ENCODE measurements at places on chromosomes 7 and 10. TPM values are rescaled to one million over a fixed set of nuclear protein-coding genes. Genes with fewer than 3 reads are reported as not detected.

GRCh38 chr10:132077091-132077490 lies 11.3 kb downstream of the JAKMIP3 start:
- no peaks in the 10 kb centered on the region for H3K36me3 ChIP-seq
- no peak for DNase-seq
- no peak overlapping the region for H3K27ac ChIP-seq
- H3K27me3 ChIP-seq: no peaks in the 10 kb centered on the region
- no peaks in the 10 kb centered on the region for H3K4me1 ChIP-seq
- H3K4me3 ChIP-seq: no peak overlapping the region

DNA sequence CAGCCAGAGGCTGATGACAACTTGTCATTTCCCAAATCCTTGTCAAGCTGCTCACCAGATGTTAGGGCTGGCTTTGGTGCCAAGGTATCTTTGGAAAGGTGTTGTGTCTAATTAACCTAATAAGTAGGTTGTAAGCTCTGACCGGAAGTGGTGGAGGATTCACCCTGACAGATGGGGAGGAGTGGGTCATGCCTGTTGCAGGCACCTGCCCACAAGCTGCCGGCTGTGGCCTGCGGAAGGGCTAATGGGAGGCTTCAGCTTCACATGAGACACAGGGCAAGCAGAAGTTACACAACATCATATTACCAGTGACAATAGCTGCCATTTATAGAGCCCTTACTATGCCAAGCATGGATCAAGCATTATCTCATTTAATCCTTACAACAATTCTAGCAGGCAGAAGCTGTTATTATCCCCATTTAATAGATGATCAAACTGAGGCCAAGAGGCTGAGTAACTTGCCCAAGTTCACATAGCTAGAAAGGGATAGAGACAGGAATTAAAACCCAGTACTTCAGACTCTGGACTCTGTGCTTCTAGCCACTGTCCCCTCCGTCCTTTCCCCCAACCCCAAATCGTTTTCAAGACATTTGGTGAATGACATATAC lies 63.1 kb upstream of the DUSP5 start:
- peaks cover 6% of the 10 kb centered on the region for H3K4me1 ChIP-seq
- peaks cover 4% of the 10 kb centered on the region for H3K27me3 ChIP-seq
- no peak overlapping the region for H3K4me3 ChIP-seq
- H3K27ac ChIP-seq: no peak overlapping the region

GRCh38 chr10:53071505-53072125 lies 299.0 kb upstream of the MBL2 start:
- no peak overlapping the region for H3K4me3 ChIP-seq
- no peaks in the 10 kb centered on the region for H3K36me3 ChIP-seq
- no peak for DNase-seq
- no peaks in the 10 kb centered on the region for H3K4me1 ChIP-seq
- H3K27me3 ChIP-seq: peaks cover 2% of the 10 kb centered on the region
- H3K27ac ChIP-seq: no peak overlapping the region

GRCh38 chr7:56083150-56083785 lies 9.5 kb downstream of the PHKG1 start:
- no peak overlapping the region for H3K4me3 ChIP-seq
- no peaks in the 10 kb centered on the region for H3K36me3 ChIP-seq
- peaks cover 3% of the 10 kb centered on the region for H3K27me3 ChIP-seq
- no peak for DNase-seq
- no peak overlapping the region for H3K27ac ChIP-seq

DNA sequence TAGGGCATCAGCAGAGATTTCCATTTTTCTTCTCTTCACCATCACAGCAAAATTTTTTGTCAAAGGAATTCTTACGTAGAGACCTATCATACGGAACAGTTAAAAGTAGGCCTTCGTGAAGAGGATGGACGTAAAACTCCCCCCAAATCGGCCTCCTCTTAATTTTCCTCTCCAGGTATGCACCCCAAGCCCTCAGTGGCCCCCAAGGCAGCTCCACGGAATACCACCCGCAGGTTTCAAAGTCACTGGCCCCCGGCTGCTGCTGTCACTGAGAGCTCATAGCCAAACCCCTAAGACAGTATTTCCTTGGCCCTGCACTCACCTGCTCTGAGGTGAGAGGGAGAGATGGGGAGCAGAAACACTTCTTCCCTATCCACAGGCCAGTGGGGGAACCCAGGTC lies 8.8 kb downstream of the PODXL start:
- H3K4me1 ChIP-seq: peaks cover 8% of the 10 kb centered on the region
- H3K4me3 ChIP-seq: no peak overlapping the region
- DNase-seq: no peak

DNA sequence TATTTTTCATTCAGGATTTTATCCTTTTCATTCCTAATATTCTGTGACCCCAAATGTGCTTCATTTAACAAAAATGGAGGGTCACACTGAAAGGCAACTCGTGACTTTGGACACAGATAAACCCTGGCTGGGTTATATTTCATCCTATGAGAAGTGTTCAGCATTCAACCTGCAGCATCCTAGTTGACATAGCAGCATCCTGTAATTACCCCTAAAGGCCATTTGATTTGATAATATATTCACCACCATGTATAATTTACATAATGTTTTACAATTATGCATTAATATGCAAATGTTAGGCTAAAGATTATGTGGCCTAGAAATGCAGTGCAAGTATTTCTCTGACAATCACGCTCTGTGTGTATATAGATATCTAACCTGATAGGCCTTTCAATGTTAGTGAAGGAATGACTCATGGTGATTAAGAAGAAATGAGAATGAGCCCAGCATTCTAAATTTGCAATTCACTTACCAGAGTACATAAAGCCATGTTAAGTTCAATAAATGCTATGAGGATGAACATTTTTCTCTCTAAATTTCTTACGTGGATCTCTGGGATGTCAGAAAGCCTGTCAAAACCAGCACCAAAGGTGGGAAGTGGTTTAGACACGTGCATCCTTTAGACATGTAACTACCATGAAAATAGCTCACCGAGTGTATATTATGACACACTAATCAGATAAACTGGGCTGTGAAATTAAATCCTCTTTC lies 337.7 kb upstream of the AOAH start:
- no peaks in the 10 kb centered on the region for H3K36me3 ChIP-seq
- no peak overlapping the region for H3K27ac ChIP-seq
- no peak overlapping the region for H3K4me3 ChIP-seq
- no peaks in the 10 kb centered on the region for H3K4me1 ChIP-seq
- no peaks in the 10 kb centered on the region for H3K27me3 ChIP-seq

GRCh38 chr10:68092512-68092911 lies 16.8 kb upstream of the MYPN start:
- no peaks in the 10 kb centered on the region for H3K4me1 ChIP-seq
- H3K27me3 ChIP-seq: no peaks in the 10 kb centered on the region
- no peaks in the 10 kb centered on the region for H3K36me3 ChIP-seq
- no peak overlapping the region for H3K27ac ChIP-seq
- no peak for DNase-seq

DNA sequence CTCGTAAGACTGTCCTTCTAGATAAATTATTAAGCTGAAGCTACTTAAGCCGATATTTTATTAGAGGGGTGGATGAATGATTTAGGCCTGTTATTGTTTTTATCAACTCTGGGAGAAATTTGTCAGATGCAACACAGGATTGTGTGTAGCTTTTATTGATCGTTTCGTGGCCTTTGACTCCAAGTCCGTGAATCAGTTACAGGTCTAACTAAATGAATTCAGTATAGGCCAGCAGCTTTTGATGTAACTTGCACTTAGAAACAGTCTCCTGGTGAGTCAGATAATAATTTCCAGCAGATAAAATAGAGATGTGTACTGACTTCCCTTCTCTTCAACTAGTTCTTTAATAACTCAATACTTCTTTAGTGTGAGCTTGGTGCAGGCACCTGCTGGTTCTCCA lies 341.7 kb upstream of the SMIM30 start:
- H3K27ac ChIP-seq: no peak overlapping the region
- H3K36me3 ChIP-seq: no peaks in the 10 kb centered on the region
- no peak overlapping the region for H3K4me3 ChIP-seq
- H3K4me1 ChIP-seq: no peaks in the 10 kb centered on the region
- no peak for DNase-seq

GRCh38 chr7:2172311-2173188 lies 60.2 kb downstream of the MAD1L1 start:
- H3K27ac ChIP-seq: no peak overlapping the region
- H3K27me3 ChIP-seq: peaks cover 12% of the 10 kb centered on the region
- no peak overlapping the region for H3K4me3 ChIP-seq

DNA sequence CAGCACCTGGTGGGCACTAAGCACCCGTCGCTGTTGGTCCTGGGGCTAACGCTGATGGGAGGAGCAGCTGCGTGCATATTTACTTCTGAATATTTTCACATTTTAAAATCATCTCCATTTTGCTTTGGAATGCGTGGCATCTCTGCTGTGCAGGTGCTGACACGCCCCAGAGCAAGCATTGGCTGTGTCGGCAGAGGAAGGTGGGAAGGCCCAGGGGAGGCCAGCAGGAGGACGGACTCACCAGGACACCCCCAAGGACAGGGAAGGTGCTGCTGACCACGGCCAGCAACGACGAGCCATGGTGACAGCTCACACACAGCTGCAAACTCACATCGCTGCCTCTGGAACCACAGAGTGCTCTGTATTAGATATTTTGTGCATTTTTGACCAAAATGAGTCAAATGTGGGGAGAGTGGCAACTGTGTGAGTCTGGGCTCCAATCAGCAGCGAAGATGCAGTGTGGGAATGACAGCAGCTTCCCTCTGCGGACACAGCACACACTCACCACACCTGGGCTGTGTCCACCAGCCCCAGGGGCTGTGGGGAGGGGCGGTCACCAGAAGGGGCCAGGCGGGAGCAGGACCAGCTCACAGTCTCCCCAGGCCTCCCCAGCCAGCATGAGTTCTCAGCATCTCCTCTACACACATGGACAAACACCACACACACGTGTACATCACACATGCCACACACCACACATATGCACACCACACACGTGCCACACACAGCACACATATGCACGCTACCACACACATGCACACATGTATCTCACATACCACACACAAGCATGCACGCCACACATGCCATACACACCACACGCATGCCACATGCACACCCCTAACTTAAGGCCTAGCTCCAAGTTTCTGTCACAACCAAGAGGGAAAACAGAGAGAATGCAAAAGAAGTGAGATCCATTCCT lies 58.2 kb downstream of the PTPRN2 start:
- H3K4me1 ChIP-seq: peaks cover 29% of the 10 kb centered on the region
- peaks cover 6% of the 10 kb centered on the region for H3K36me3 ChIP-seq
- no peak overlapping the region for H3K4me3 ChIP-seq
- DNase-seq: no peak

- no peak for DNase-seq
- no peaks in the 10 kb centered on the region for H3K4me1 ChIP-seq
- H3K27ac ChIP-seq: no peak overlapping the region
- no peak overlapping the region for H3K4me3 ChIP-seq
- no peaks in the 10 kb centered on the region for H3K27me3 ChIP-seq
Observed at GRCh38 chr7:115831371-115831770, 199.2 kb downstream of the TFEC start.

GRCh38 chr7:17075601-17076255 lies 193.9 kb upstream of the AGR3 start:
- H3K4me3 ChIP-seq: no peak overlapping the region
- H3K36me3 ChIP-seq: no peaks in the 10 kb centered on the region
- H3K4me1 ChIP-seq: no peaks in the 10 kb centered on the region
- H3K27me3 ChIP-seq: no peaks in the 10 kb centered on the region

- H3K36me3 ChIP-seq: no peaks in the 10 kb centered on the region
- H3K4me3 ChIP-seq: no peak overlapping the region
- DNase-seq: no peak
- H3K27me3 ChIP-seq: peaks cover 2% of the 10 kb centered on the region
- peaks cover 6% of the 10 kb centered on the region for H3K4me1 ChIP-seq
Observed at GRCh38 chr7:131016230-131016629, 282.2 kb upstream of the KLF14 start.

DNA sequence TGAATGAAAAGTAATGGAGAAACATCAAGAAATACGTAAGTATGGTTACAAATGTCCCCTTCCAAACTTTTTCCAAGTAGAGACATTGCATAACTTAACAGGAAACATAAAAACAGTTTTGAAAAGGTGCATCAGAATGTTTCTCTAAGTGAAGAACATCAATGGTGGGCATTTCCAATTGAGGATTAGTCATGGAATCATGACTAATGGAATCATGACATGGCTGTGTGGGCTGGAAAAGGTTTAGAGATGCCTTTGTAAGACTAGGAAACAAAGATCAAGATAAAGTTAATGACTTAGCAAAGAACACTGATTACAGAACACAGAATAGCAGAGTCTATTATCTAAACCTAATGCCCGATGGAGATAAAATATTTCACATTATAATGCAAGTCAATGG lies 272.0 kb downstream of the HPSE2 start:
- H3K27ac ChIP-seq: no peak overlapping the region
- H3K4me3 ChIP-seq: no peak overlapping the region
- H3K27me3 ChIP-seq: no peaks in the 10 kb centered on the region
- peaks cover 4% of the 10 kb centered on the region for H3K4me1 ChIP-seq
- H3K36me3 ChIP-seq: no peaks in the 10 kb centered on the region

GRCh38 chr7:39033885-39034624 lies 56.3 kb downstream of the POU6F2 start:
- H3K27me3 ChIP-seq: no peaks in the 10 kb centered on the region
- peak overlapping the region; percentile 12 for H3K4me3 ChIP-seq
- H3K4me1 ChIP-seq: peaks cover 22% of the 10 kb centered on the region
- DNase-seq: no peak

GRCh38 chr10:26087666-26088065 lies 128.9 kb upstream of the GAD2 start:
- no peaks in the 10 kb centered on the region for H3K27me3 ChIP-seq
- DNase-seq: no peak
- no peak overlapping the region for H3K27ac ChIP-seq
- no peak overlapping the region for H3K4me3 ChIP-seq

GRCh38 chr10:93462371-93462770 lies 19.8 kb downstream of the MYOF start:
- no peak overlapping the region for H3K4me3 ChIP-seq
- H3K27ac ChIP-seq: no peak overlapping the region
- DNase-seq: no peak
- peaks cover 6% of the 10 kb centered on the region for H3K27me3 ChIP-seq

DNA sequence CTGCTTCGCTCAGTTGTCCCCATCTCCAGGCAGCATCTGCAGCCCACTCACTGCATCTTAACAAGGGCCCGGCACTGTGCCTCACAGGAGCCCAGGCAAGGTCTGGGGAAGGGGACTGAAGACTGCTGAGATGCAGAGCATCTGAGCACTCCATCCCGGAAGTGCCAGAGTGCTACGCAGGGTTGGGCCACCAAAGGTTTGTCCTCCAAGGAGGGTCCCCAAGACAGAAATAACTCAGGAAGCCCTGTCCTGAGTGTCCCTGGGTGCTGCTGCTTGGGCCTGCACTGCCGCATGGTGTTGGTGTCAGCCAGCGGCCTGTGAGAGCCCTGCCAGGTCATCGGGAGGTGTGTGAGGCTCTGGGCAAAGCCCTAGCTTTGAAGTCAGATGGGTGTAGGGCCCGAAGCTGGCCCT lies 288.2 kb upstream of the ZMIZ1 start:
- no peak for DNase-seq
- H3K27me3 ChIP-seq: no peaks in the 10 kb centered on the region
- H3K4me3 ChIP-seq: no peak overlapping the region
- H3K27ac ChIP-seq: no peak overlapping the region
- peaks cover 10% of the 10 kb centered on the region for H3K36me3 ChIP-seq

GRCh38 chr7:109545686-109546085 lies 976.0 kb downstream of the DNAJB9 start:
- H3K4me1 ChIP-seq: peaks cover 4% of the 10 kb centered on the region
- H3K27me3 ChIP-seq: no peaks in the 10 kb centered on the region
- no peaks in the 10 kb centered on the region for H3K36me3 ChIP-seq
- H3K4me3 ChIP-seq: no peak overlapping the region
- H3K27ac ChIP-seq: no peak overlapping the region

FAM25G gene
- total RNA-seq: not detected

GARIN1A gene
- 8.2 TPM for total RNA-seq

ADRA2A gene
- total RNA-seq: 0.32 TPM

ITGB8 gene
- total RNA-seq: 19.0 TPM

CHRM2 gene
- total RNA-seq: not detected

MRC1 gene
- 7.9 TPM for total RNA-seq

SPDYE8 gene
- not detected for total RNA-seq

UCMA gene
- not detected for total RNA-seq

CCT6A gene
- total RNA-seq: 203 TPM

DNAJB9 gene
- total RNA-seq: 21.6 TPM

Data from glutamatergic neuron (in vitro differentiated cells).